Cardiac atrium fibroblast (primary cell): ENCODE measurements at places on chromosomes 4 and X. TPM values are rescaled to one million over a fixed set of nuclear protein-coding genes. Genes with fewer than 3 reads are reported as not detected.

Gene HOPX
- 4.3 and 15.4 TPM in 2 replicates for total RNA-seq

Gene HMGN5
- total RNA-seq, result 0.16 TPM in 1 of 2 replicates, not detected in the other

Gene AWAT2
- not detected in 2 replicates for total RNA-seq

Gene SPATA4
- total RNA-seq, result not detected in 2 replicates

Gene ABCG2
- total RNA-seq, result under 0.01 and 0.32 TPM in 2 replicates

Gene ZNF182
- 1.5 and 3.2 TPM in 2 replicates for total RNA-seq

Gene KLF3
- 15.4 and 19.5 TPM in 2 replicates for total RNA-seq

Gene KLB
- total RNA-seq, result not detected in 2 replicates

Gene SSX2B
- total RNA-seq, result not detected in 2 replicates

Gene FGF13
- total RNA-seq, result not detected in 2 replicates

Gene ZNF718
- total RNA-seq, result 2.2 and 2.8 TPM in 2 replicates

Gene ENPP6
- total RNA-seq, result under 0.01 TPM in 1 of 2 replicates, not detected in the other

Gene ZNF185
- total RNA-seq, result 1.6 and 2.9 TPM in 2 replicates

Gene STAP1
- total RNA-seq, result 0.16 TPM in 1 of 2 replicates, not detected in the other

Gene ALAS2
- total RNA-seq, result not detected in 2 replicates

Gene RAI2
- total RNA-seq, result not detected in 2 replicates
